ENCODE measurements at places on chromosomes 1 and 21.

- no peak for DNase-seq
Observed at GRCh38 chr1:53653631-53654030, 85.3 kb downstream of the GLIS1 start.

DNA sequence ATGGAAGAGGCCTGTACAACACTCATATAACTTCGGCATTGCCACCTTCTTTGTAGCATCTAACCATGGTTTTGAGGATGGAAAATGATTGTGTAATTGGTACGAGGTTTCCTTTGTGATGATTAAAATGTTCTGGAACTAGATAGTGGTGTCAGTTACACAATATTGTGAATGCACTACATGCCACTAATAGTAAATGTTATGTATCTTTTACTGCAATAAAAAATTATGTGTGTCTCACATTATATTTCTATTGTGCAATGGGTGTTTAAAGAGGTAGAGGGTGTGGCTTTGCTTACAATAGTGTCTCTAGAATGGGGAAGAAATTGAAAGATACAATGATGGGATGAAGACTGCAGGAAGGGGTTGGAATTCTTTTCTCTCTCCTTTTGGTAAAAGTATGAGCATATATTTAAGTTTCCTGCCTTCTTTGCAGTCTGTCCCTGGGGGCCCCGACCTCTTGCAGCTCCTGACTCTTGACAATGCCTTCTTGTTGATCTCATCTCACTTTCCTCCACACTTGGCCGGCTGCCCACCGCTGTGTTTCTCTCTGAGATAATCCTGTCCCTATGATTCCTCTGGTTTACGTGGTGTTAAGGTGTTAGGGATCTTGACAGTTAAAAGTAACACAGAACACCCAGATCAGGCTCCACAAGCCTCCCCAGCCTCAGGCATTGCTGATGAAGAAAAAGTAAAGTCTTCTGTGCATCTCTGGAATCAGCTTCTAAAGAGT, 39.3 kb downstream of the MTARC1 start:
- DNase-seq = no peak

DNA sequence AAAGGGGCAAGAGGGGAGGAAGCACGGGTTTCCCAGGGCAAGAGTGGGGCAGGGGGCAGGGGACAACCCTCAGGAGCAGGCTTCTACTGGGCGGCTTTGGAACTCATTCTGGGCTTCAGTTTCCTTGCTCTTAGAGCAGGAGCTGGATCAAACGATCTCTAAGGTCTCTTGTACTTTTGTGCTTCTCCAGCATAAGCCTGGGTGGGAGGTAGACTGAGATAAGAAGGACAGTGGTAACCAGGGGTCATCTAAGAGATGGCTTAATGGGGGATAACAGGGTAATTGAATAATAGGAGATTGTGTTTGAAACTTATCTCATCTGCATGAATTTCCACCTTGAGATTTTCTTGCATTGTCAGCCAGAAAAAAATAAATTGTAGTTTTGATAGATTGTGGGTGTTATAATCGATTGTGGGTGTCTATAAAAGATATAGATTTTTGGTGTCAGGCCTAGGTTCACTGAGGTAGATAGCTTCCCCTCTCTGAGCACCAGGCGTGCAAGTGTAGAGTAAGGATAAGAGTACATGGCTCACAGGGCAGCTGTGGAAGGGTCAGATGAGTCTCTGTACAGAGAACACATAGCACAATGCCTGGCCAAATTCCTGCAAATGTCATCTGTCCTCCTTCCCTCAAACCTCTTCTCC, 68.0 kb downstream of the CD58 start:
- DNase-seq = no peak

DNA sequence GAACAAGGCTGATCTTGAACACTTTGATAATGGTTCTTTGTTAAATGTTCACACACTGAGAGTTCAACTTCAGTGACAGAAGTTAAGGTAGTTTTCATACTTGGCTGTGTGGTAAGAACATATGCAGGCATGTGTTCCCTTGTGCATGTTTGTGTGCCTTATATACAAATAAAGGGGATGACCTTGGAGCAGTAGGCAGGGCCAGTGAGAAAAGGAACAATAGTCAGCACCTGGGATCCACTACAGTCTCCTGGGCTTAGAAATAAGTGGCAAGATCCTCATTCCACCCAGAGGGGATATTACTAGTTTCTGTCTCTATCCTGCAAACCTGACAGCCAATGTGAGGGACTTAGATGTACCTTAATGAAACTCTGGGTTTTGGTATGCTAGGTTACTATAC, 50.3 kb upstream of the DMRTA2 start:
- DNase-seq = no peak

DNA sequence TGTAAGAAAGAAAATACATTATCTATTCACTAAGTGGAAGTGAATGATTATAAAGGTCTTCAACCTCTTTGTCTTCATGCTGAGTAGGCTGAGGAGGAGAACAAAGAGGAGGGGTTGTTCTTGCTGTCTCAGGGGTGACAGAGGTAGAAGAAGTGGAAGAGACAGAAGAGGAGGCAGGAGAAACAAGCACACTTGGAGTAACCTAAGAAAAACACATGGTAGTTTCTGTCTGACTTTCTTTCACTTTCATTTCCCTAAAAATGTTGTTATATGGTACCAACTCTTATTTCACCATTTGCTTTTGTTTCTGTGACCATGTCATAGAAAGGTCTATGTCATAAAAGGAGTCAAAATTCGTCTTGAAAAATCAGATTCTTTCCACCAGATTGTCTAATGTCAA, 696.6 kb upstream of the BRINP3 start:
- DNase-seq = no peak

DNA sequence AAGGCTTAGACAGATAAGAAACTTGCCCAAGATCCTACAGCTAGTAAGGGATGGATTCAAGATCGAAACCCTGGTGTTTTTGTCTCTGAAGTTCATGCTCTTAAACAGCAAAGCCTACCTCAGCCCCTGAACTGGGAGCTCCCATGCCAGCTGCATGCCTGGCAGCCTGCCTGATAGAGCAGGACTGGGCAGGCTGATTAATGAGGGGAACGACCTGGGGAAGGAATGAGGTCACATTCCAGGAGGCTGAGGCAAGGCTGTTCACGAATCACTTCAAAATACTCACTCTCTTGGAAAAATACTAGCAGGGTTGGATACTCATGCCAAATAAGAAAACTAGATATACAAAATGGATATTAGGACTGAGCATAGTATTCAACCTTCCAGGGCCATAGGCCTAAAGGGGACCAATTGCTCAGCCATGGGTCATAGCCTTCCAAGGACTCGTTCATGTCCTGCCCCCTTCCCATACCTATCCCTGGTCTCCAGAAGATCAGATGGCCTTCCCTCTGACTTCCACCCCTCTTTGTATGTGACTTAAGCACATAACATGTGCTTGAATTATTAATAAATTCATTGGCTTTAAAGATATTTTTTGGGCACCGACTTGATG, 15.6 kb upstream of the TACSTD2 start:
- DNase-seq = peak; percentile 92

GRCh38 chr1:6831366-6831765, 46.1 kb downstream of the CAMTA1 start:
- no peak for DNase-seq

DNA sequence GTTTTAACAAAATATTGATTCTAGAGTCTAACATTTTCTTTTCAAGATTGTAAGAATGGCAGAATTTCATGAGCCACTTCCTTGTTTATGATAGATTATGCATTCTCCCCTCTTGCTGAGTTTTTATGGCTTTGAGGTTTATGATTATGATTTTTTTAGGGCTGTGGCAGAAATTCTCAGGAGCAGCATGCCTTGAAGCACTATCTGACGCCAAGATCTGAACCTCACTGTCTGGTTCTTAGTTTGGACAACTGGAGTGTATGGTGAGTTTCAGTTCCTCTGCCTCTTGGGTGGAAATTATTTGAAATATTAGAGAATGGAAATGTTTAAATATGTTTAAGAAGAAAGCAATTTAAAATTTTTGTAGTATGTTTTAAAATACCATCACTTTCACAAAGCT, 10.2 kb downstream of the USP16 start:
- no peak for DNase-seq

- DNase-seq = no peak
Observed at GRCh38 chr1:29924017-29924431, 687.7 kb downstream of the PTPRU start.

- DNase-seq = no peak
Observed at GRCh38 chr1:108182959-108183700, 17.0 kb downstream of the SLC25A24 start.

- no peak for DNase-seq
Observed at GRCh38 chr1:207502726-207503125, 6.8 kb downstream of the CR1 start.

DNA sequence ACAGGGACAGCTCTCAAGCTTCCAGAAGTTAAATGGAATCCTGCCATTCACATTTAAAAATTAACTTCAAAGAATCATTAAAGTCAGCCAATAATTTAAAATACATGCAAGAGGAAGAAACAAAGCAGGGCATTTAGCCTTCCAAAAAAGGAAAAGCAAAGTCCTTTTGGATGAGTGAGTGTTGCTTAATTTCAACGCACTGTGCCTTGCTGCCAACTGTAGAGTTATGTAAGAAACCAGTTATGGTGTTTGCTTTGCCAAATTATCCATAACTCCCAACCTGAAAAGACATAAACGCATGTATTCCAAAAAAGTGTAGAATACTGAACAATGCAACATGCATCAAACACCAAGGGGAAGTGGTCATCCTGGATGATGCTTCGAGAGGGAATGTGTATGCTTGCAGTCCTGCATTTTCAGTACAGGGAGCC, 16.1 kb upstream of the KCNE1 start:
- peak; percentile 18 for DNase-seq

DNA sequence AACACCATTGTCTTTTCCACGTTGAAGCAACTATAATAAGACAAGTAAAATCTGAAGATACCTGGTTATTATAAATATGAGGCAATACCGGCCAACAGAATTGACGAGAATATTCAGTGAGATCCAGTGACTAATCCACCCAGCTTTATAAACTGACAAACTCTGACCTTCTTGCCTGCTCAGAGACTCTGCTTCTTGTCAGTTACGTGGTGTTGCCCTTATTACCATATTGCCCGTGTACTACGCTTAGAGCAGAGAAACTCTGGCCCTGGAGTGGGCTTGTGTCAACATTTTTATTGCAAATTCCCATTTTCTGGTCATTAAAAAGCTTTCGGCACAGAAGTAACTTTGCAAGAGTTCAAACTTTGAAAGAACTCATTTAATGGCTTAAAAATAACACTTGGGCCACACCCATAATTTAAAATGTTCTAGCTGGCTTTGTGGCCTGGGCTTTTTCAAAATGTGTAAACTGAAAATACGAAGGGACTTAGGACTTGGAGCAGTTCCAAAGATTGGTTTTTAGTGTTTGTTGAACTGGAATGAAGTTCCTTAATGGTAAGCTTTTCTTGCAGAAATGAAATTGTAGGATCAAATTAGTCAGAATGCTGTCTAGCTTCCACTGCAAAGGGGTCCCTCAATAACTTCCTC, 266.2 kb downstream of the LMO4 start:
- no peak for DNase-seq

DNA sequence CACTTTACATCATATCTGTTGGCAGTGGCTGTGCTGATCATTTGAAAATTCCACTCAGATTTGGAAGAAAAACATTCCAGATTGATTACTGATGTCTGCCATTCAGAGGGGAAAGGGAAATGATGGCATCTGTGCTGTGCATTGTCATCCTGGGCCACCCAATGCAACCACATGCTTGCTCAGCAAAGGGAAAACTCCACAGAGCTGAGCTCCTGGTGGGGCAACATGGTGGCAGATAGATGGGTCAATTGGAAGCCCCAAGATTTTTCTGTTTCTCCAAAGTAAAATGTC, 11.8 kb downstream of the OXCT2 start:
- DNase-seq = no peak

- no peak for DNase-seq
Observed at GRCh38 chr1:94413311-94413710, 4.9 kb upstream of the ABCD3 start.

GRCh38 chr1:37858931-37859506, 373 bp downstream of the MTF1 start:
- peak; percentile 44 for DNase-seq

DNA sequence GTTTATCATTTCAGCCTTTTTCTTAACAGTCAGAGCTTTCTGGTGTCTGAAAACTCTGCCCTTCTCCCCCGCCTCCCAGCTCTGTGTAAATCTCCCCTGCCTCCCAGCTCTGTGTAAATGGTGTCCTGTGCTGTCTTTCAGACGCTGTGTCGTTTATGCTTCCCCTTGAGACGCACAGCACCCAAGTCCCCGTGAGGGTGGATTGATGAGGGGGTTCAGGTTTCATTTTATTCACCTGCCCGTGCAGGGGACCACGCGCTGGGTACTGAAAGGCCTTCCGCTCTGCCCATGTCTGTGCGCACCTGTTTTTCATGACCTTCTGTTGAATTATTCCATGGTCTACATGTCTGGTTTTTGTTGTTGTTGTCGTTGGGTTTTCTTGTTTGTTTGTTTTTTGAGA, 108.2 kb upstream of the COL6A1 start:
- DNase-seq = no peak

- DNase-seq = no peak
Observed at GRCh38 chr1:150550222-150551050, 1.2 kb downstream of the ADAMTSL4 start.

DNA sequence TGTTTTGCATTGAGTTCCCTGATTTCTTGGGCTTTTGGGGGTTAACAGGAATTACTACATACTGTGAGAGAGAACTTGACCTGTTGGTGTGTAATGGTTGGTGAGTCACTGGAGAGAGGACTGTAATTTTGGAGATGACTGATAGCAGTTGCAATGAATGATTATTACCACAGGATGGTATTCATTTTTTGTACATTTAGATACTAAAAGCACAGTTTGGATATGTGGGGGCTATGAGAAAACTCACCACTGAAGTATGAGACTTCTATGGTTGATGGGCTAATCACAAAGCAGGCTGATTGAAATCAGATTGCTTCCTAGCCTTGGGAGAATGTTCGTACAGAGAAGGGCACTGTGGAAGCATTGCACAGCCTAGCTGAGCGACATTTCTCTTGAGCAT, 1571.3 kb upstream of the PRMT6 start:
- DNase-seq = peak; percentile 2

DNA sequence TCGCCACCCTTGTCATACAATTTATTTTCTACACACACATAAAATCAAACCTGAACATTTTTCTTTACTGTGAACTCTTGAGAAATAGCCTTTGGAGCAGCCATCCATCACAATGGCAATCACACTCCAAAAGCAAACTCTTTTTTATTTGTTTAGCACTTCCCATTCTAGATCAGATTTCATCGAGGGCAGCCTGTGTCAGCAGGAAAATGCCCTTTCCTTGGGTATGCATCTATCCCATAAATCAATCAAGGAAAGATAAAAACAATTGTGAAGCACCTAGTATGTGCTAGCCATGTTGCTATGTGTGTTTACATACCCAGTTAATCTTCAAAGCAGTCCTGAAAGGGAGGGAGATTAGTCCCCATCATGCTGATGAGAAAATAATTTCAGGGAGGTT, 484.1 kb upstream of the USP24 start:
- no peak for DNase-seq

DNA sequence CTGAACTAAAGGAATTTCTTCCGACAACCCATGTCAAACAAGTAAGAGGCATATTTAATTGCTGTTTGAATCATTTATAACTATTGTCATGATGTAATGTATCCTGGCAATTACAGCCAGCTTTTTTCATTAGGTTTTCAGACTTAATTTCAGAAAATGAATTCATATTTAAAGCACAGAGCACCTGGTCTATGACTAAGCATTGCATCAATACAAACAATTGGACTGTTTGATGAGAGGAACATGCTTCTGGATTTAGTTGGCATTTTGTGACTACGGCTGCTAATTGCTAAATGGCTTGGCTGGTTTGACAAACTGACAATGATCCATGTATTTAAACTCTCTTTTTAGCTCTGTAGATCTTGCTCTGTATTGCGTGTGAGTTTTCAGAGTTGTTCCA, 853.4 kb downstream of the NCAM2 start:
- no peak for DNase-seq

GRCh38 chr1:110606657-110607535, 738 bp upstream of the KCNA2 start:
- DNase-seq = no peak

Data from AG08395 (cell line).